Neural crest cell (in vitro differentiated cells): ENCODE measurements at places on chromosomes 2 and 18. TPM values are rescaled to one million over a fixed set of nuclear protein-coding genes. Genes with fewer than 3 reads are reported as not detected.
A peak's percentile ranks its signal among the peaks of the same experiment; 100 is the strongest.

GRCh38 chr2:228747483-228747882 is 523.6 kb downstream of the PID1 start:
- DNase-seq, result no peak
- H3K4me1 ChIP-seq, result peaks cover 4% of the 10 kb centered on the region
- no peaks in the 10 kb centered on the region for H3K36me3 ChIP-seq

DNA sequence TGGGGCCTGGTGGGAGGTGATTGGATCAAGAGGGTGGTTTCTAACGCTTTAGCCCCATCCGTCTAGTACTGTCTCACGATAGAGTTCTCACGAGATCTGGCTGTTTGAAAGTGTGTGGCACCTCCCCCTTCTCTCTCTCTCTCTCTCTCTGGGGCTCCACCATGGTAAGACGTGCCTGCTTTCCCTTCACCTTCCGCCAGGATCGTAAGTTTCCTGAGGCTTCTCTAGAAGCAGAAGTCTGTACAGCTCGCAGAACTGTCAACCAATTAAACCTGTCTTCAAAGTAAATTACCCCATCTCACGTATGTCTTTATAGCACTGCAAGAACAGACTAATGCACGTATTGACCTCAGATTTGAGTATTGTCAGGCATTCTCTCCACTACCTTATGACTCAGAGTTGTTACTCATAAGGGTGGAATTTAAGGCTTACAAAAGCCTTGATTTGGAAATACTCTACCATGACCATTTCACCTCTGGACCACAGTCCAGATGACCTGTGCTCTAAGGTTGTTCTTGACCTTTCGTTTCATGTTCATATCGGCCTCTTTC is 99.5 kb upstream of the AGAP1 start:
- no peaks in the 10 kb centered on the region for H3K27me3 ChIP-seq
- H3K4me1 ChIP-seq, result peaks cover 8% of the 10 kb centered on the region
- no peaks in the 10 kb centered on the region for H3K36me3 ChIP-seq
- H3K4me3 ChIP-seq, result no peak overlapping the region

DNA sequence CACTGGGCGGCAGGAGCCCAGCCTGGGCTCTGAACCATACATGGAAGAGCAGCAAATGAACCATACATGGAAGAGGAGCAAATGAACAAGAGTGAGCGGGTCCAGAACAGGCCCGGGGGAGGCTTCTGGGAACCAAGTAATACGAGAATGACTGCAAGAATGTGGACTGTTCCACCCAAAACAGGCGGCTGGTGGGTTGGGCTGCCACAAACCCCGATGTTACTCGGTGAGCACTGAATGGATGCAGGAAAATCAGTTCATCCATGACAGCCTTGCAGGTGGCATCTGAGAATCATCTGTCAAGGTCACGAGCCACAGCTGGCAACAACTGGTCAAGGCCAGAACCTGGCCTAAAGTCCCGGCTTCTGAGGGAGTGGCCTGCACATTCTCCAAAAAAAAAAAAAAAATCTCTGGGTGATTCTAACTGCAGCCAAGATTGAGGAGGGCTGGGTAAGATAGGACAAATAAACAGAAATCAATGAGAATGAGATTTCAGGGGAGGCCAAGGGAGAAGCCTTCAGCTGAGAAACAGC is 106.1 kb downstream of the ZNF516 start:
- no peak overlapping the region for H3K4me3 ChIP-seq
- H3K4me1 ChIP-seq, result peaks cover 31% of the 10 kb centered on the region
- H3K36me3 ChIP-seq, result peaks cover 29% of the 10 kb centered on the region
- no peak overlapping the region for H3K27ac ChIP-seq
- peaks cover 4% of the 10 kb centered on the region for H3K27me3 ChIP-seq

DNA sequence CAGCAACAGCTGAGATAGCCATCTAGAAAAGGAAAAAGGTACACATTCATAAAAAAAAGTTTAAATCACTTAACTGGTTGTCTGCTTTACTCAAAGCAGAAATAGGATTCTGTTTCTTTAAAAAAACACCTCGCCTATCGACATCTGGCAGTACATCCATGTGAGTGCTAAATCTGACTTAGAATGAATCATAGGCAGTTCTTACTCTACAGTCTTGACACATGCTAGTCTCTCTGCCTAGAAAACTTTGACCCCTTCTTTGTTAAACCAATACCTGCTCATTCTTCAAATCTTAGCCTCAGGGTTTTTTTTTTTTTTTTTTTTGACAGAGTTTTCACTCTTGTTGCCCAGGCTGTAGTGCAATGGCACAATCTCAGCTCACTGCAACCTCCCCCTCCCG is 37.1 kb upstream of the GPR75 start:
- no peaks in the 10 kb centered on the region for H3K4me1 ChIP-seq
- H3K36me3 ChIP-seq, result peaks cover 15% of the 10 kb centered on the region
- DNase-seq, result no peak
- H3K27ac ChIP-seq, result no peak overlapping the region

- H3K27me3 ChIP-seq, result no peaks in the 10 kb centered on the region
- H3K36me3 ChIP-seq, result peaks cover 3% of the 10 kb centered on the region
- H3K27ac ChIP-seq, result peak overlapping the region; percentile 96
- peak; percentile 67 for DNase-seq
- H3K4me1 ChIP-seq, result peaks cover 44% of the 10 kb centered on the region
These were observed 37.8 kb upstream of the MRPL19 start for GRCh38 chr2:75608684-75609333.

DNA sequence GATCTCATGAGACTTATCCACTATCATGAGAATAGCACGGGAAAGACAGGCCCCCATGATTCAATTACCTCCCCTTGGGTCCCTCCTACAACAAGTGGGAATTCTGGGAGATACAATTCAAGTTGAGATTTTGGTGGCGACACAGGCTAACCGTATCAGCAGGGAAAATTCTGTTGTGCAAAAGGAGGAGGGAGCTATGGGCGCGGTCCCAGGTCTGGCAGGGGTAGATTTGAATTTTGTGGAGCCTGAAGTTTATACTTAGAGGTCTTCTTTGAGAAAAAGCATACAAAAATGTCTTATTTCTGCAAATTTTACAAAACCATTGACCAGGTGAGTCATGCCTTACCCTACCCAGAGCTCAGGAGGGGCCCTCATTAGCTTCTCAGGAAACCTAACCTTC is 36.6 kb downstream of the SLC4A3 start:
- no peak for DNase-seq
- H3K4me3 ChIP-seq, result no peak overlapping the region
- H3K27me3 ChIP-seq, result peaks cover 11% of the 10 kb centered on the region

DNA sequence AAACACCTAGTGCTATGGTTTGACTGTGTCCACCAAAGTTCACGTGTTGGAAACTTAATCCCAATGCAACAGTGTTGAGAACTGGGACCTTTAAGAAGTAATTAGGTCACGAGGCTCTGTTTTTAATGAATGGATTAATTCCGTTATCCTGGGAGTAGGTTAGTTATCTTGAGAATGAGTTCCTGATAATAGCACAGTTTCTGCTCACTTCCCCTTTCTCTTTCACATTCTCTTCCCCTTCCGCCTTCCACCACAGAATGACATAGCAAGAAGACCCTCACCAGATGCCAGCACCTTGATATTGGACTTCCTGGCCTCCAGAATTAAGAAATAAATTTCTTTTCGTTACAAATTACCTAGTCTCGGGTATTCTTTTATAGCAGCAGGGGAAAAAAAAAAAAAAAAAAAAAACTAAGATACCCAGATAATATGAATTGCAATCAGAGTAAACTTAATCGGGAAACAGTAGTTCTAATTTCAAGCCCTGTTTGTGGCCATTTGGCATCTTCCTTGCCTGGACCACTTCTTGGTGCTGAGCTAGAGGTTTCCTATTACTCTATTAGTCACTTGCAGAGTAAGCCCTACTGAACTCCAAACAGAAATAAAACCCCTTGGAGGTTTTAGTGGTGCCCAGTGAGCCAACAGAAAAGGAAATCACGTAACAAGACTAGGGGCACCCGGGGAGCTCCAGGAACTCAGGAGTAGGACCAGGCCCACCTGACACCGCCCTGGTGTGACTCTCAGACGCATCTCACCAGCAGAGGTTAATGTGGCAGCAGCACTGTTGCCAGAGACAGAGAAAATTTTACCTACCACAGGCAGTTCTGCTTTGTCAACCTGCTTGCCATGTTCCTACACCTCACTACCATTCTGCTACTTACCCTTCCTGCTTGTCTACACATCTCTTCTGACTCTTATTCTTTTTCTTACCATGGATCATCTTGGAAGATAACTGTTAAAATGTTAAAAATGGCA is 147.6 kb upstream of the CAB39 start:
- no peak overlapping the region for H3K27ac ChIP-seq
- no peak overlapping the region for H3K4me3 ChIP-seq
- no peak for DNase-seq
- peaks cover 22% of the 10 kb centered on the region for H3K27me3 ChIP-seq
- H3K36me3 ChIP-seq, result no peaks in the 10 kb centered on the region

DNA sequence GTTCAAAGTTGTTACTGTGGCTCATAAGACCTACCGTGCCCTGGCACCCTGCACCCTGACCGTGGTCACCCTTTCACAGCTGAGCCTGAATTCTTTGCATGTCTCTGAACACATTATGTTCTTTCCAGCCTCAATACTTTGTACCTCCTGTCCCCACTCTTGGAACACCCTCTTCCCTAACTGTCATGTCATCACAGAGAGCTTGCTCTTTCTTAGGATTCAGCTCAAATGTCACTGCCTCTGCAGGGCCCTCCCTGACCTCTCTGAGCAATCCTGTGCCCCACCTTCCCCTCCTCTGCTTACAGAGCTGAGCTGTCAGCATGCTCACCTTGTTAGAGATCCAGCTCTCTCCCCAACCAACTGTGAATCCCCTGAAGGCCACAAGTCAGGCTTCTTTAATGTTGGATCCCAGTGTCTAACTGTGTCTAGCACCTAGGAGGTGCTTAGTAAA is 15.0 kb downstream of the PRKAG3 start:
- peaks cover 2% of the 10 kb centered on the region for H3K27me3 ChIP-seq
- no peaks in the 10 kb centered on the region for H3K4me1 ChIP-seq
- H3K27ac ChIP-seq, result no peak overlapping the region
- peaks cover 2% of the 10 kb centered on the region for H3K36me3 ChIP-seq
- no peak overlapping the region for H3K4me3 ChIP-seq
- no peak for DNase-seq

DNA sequence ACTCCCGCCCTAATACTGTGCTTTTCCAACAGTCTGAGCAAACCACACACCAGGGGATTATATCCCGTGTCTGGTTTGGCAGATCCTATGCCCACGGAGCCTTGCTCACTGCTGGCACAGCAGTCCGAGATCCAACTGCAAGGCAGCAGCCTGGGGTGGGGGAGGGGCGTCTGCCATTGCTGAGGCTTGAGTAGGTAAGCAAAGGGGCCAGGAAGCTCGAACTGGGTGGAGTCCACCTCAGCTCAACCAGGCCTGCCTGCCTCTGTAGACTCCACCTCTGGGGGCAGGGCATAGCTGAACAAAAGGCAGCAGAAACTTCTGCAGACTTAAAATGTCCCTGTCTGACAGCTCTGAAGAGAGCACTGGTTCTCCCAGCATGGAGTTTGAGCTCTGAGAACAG is 44.2 kb downstream of the LNPK start:
- H3K27me3 ChIP-seq, result no peaks in the 10 kb centered on the region
- no peaks in the 10 kb centered on the region for H3K4me1 ChIP-seq
- peaks cover 53% of the 10 kb centered on the region for H3K36me3 ChIP-seq
- DNase-seq, result no peak

GBX2 gene
- 21.3 and 21.9 TPM in 2 replicates for total RNA-seq

RNF125 gene
- total RNA-seq, result 1.1 and 1.6 TPM in 2 replicates

CTLA4 gene
- total RNA-seq, result 0.65 and 1.3 TPM in 2 replicates

SPEG gene
- total RNA-seq, result 13.4 and 17.5 TPM in 2 replicates

FSHR gene
- total RNA-seq, result not detected in 2 replicates

C2orf15 gene
- total RNA-seq, result 0.23 and 0.37 TPM in 2 replicates

SGPP2 gene
- not detected in 2 replicates for total RNA-seq

AQP12A gene
- not detected in 2 replicates for total RNA-seq

ARMC9 gene
- total RNA-seq, result 35.0 and 35.2 TPM in 2 replicates

SKOR2 gene
- total RNA-seq, result 0.96 and 1.4 TPM in 2 replicates
